ENCODE measurements at places on chromosomes 7 and 10. TPM values are rescaled to one million over a fixed set of nuclear protein-coding genes. Genes with fewer than 3 reads are reported as not detected.

DNA sequence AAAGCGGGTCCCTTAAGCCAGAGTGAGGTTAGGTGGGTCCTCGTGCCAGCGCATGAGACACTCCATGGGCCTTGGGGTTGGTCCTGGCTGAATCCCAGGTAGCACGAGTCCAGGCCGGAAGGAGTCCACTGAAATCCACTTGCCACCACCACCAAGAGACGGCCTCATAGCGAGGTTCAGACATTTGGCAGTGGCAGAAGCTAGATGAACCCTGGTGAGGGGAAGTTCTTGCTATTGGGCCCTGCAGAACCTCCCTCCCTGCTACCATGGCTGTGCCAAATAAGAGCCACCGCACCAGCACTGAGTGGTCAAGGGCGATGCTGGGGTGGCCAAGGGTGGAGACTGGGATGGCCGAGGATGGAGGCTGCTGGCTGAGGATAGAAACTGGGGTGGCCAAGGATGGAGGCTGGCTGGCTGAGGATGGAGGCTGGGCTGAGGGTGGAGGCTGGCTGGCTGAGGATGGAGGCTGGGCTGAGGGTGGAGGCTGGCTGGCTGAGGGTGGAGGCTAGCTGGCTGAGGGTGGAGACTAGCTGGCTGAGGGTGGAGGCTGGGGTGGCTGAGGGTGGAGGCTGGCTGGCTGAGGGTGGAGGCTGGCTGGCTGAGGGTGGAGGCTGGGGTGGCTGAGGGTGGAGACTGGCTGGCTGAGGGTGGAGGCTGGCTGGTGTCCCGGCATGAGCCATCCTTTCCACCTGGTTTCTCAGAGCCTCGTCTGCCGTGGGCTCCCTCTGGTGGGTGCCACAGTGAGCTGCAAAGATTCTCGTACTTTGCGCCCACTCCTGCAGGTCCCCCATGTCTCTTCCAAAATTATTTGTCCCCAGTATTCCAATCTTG is 88.2 kb downstream of the ELFN1 start:
- no peaks in the 10 kb centered on the region for H3K36me3 ChIP-seq
- H3K27me3 ChIP-seq = peaks cover 38% of the 10 kb centered on the region
- H3K4me1 ChIP-seq = no peaks in the 10 kb centered on the region
- H3K4me3 ChIP-seq = no peak overlapping the region

- H3K36me3 ChIP-seq = no peaks in the 10 kb centered on the region
- H3K27me3 ChIP-seq = peaks cover 2% of the 10 kb centered on the region
- H3K27ac ChIP-seq = no peak overlapping the region
These were observed 79.7 kb downstream of the FOXL3 start for GRCh38 chr7:369476-370258.

DNA sequence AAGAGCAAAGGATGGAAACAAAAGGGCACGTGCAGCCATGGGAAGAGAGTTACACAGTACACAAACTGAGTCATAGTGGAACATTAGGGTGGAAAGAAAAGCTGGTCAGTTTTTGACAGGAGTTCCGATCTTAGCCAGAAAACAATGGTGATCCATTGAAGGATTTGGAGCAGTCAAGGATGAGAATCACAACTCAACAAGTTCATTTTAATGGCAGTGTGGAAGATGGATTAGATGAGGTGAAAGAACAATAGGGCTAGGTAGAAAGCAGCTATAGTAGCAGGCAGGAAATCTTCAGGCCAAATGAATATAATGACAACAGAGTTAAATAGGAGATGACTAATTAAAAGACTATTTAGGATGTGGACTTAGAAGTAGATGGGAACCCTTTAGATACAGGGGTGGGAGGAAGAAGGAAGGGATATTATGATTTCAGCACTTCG is 136.3 kb downstream of the DOCK4 start:
- H3K4me3 ChIP-seq = no peak overlapping the region
- no peak overlapping the region for H3K27ac ChIP-seq
- DNase-seq = no peak
- H3K27me3 ChIP-seq = no peaks in the 10 kb centered on the region

DNA sequence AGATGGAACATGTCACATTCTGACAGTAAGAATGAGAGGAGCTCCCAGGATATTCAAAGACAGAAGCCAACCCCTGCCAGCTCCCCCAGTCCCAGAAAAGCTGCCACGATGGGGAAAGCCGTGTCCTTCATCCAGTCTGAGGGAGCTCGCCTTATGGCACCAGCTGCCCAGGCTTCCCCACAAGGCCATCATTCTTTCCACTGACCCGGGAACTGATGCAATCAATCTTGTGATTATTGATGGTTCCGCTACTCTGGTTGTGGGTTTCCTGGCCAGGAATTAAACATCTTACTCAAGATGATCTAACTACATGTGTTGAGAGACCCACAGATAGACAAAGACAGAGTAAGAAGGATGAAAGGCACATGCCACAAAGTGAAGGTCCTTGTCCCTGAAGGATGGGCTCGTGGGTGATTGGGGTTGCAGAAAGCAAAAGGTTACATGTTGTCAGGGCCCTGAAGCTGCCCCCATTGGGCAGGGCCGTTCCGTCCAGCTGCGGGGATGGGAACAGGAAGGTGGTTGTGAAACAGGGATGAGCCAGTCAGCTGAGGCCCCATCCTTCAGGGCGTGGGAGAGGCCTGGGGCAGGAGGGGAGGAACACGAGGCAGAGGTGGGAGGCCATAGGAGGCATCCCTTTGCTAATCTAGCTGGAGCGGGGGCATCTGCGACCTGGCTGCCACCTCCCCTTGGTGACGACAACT is 127.6 kb downstream of the OAT start:
- H3K4me1 ChIP-seq = peaks cover 17% of the 10 kb centered on the region
- no peak overlapping the region for H3K27ac ChIP-seq
- H3K4me3 ChIP-seq = no peak overlapping the region

DNA sequence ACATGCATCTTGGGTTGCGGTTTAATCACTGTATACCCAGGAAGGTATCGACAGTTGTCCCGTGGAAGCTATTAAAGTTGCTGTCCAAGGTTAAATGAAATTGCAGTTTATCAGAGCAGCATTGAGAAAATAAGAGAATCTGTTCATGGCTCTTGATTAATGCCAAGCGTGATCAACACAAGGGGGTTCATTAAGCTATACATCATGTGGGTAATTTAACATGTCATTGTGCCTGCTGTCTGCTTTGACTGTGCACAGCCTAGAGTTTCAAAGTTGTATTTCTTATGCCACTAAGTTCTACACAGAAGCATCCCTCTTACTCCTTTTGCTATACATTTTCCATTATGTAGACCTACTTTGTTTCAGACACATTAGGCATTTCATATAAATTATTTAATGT is 74.8 kb upstream of the SP8 start:
- H3K4me1 ChIP-seq = no peaks in the 10 kb centered on the region
- no peaks in the 10 kb centered on the region for H3K36me3 ChIP-seq
- no peak overlapping the region for H3K27ac ChIP-seq
- no peak for DNase-seq

DNA sequence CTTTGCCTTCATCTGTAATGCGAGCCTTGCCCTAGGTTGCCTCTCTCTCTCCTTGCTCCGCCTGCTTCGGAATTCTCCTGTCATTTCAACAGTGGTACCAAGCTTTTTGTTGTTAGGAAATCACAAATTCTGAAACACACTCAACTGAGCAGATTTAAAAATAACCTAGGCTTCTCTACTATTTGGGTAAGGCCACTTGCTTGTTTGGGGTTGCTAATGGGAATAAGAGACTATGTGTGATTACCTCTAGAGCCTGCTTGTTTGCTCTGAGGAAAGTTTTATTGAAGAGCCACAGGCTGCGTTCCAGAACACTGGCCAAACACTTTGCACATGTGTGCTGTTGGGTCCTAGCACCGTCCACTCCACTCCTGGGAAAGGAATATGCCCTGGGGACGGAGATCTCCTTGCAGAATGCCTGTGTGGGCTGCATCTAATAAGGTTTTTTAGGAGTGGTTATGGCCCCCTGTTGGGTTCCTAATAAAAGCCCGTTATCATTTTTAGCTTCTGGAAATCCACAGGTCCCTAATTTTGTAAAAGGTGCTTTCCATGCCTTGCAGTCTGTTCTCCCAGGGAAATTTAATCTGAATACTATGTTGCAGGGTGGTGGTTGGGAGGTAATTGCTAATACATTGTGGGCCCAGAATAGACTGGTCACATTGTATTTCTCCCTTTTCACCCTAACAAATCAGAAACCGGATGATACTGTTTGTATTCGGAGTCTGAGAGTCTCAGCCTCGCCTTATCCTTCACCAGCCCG is 68.7 kb upstream of the KLF6 start:
- peaks cover 23% of the 10 kb centered on the region for H3K4me1 ChIP-seq
- H3K27ac ChIP-seq = no peak overlapping the region
- no peak for DNase-seq
- no peak overlapping the region for H3K4me3 ChIP-seq

DNA sequence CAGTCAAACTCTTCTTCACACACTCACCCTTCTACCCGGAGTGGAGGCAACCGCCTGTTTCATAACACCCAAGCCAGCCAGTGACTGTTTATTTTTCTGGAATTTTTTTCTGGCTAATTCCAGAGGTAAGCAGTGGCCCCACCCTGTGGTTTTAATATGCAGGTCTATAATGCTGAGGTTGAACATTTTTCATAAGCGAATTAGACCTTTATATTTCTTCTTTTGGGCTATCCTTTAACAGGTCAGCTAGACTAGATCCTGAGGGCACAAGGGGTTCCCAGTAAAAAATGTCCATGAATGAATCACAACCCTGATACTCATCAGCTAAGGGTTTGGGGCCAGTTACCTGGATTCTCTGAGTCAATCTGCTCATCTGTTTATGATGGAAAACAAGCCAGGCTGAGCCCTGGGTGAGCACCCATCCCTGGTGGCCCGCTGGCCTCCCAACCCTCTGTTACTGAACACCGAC is 76.2 kb downstream of the GRB10 start:
- H3K27ac ChIP-seq = no peak overlapping the region
- no peaks in the 10 kb centered on the region for H3K27me3 ChIP-seq
- H3K36me3 ChIP-seq = peaks cover 10% of the 10 kb centered on the region
- no peak for DNase-seq

GRCh38 chr7:141153231-141153630 is 79.4 kb downstream of the TMEM178B start:
- H3K27me3 ChIP-seq = no peaks in the 10 kb centered on the region
- peaks cover 14% of the 10 kb centered on the region for H3K4me1 ChIP-seq
- no peaks in the 10 kb centered on the region for H3K36me3 ChIP-seq
- no peak for DNase-seq

DNA sequence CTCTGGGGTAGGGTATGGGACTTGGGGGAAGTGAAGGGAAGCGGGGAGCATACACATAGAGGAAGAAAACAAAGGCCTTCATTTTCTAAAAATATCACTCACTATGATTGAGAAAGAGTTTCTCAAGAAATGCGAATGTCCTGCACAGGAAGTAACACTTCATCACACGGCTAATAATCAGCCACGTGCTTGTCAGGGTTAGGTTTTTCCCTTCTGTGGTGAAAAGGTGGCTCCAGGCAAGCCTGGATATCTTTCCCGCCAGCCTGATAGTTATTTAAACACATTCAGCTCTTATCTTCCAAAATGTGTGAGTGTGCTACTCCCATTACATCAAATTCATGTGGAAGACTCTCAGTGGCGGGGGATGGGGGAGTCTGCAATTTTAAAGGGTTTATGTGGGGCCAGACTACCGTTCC is 166.4 kb upstream of the ADO start:
- no peaks in the 10 kb centered on the region for H3K36me3 ChIP-seq
- H3K27ac ChIP-seq = no peak overlapping the region
- H3K4me1 ChIP-seq = peaks cover 18% of the 10 kb centered on the region

DNA sequence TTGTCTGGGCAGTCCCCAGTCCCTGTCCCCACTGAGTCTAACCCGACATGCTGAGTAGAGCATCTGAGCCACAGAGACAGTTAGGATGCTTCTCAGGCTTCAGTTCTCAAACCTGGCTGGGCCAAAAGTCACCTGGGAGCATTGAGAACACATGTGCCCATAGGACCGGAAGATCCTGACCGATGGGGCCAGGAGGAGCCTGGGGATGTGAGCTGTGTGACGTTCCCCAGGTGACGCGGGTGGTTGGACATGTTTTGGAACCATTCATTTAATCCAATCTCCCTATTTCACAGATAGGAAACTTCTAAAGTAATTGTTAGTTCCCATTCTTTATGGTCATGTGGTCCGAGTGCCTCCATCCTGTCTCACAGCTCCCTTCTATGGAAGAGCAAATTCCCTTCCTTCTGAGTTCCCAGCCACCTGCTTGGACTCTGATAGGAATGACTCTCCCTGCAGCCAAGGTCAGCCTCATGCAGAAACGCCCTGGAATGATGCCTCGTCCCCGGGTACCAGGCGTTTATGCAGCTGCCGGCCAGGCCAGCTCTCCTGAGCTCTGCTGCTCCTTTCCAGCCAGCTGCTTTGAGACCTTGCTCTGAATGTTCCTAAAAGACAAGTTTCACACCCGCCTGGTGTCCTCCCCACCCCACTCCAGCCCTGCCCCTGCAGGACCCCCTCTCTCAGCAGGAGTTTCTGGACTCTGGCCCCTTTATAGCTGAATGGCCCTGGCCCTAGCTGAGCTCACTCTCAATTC is 166.5 kb upstream of the RHEB start:
- no peaks in the 10 kb centered on the region for H3K36me3 ChIP-seq
- peaks cover 18% of the 10 kb centered on the region for H3K4me1 ChIP-seq
- no peak overlapping the region for H3K4me3 ChIP-seq
- no peaks in the 10 kb centered on the region for H3K27me3 ChIP-seq
- H3K27ac ChIP-seq = no peak overlapping the region

GRCh38 chr10:80693565-80693964 is 155.9 kb downstream of the SH2D4B start:
- DNase-seq = no peak
- no peak overlapping the region for H3K27ac ChIP-seq
- peaks cover 6% of the 10 kb centered on the region for H3K4me1 ChIP-seq
- H3K36me3 ChIP-seq = no peaks in the 10 kb centered on the region
- peaks cover 63% of the 10 kb centered on the region for H3K27me3 ChIP-seq

DNA sequence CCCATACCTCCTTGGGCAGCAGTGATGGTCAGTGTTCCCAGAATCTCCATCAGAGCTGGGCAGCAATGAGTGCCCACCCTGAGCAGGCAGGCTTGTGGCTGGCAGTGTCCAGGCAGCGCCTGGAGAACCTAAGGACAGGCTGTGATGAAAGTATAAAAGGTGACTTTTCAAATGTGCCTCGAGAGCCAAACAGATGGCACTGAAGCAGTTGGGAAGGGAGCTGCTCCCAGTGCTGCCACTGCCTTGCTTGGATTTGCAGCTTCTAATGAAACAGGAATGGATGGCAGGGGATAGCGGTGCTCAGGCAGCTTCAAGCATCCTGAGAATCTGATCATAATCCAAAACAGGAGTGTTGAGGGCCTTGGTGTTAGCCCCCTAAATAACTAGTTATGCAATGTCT is 179.8 kb upstream of the AOAH start:
- H3K4me1 ChIP-seq = peaks cover 12% of the 10 kb centered on the region
- no peak overlapping the region for H3K4me3 ChIP-seq
- no peaks in the 10 kb centered on the region for H3K27me3 ChIP-seq
- no peaks in the 10 kb centered on the region for H3K36me3 ChIP-seq
- no peak for DNase-seq
- no peak overlapping the region for H3K27ac ChIP-seq

UCMA gene
- total RNA-seq = not detected

GRCh38 chr7:111076205-111076604 is 14.7 kb upstream of the LRRN3 start:
- no peak overlapping the region for H3K4me3 ChIP-seq

SNCG gene
- total RNA-seq = 8.2 TPM

TMEM178B gene
- total RNA-seq = 22.1 TPM

GSTO2 gene
- 0.58 TPM for total RNA-seq
